OCI-LY7 (cell line): ENCODE measurements at places on chromosomes 3 and 15. TPM values are rescaled to one million over a fixed set of nuclear protein-coding genes. Genes with fewer than 3 reads are reported as not detected.

Gene UBA7
- 14.2 and 14.7 TPM in 2 replicates for total RNA-seq

Gene ARNT2
- total RNA-seq = not detected in 2 replicates

GRCh38 chr3:79551997-79552396 lies 215.8 kb downstream of the ROBO1 start:
- DNase-seq = no peak

GRCh38 chr3:142680710-142681109 lies 43.1 kb upstream of the TRPC1 start:
- no peak for DNase-seq

DNA sequence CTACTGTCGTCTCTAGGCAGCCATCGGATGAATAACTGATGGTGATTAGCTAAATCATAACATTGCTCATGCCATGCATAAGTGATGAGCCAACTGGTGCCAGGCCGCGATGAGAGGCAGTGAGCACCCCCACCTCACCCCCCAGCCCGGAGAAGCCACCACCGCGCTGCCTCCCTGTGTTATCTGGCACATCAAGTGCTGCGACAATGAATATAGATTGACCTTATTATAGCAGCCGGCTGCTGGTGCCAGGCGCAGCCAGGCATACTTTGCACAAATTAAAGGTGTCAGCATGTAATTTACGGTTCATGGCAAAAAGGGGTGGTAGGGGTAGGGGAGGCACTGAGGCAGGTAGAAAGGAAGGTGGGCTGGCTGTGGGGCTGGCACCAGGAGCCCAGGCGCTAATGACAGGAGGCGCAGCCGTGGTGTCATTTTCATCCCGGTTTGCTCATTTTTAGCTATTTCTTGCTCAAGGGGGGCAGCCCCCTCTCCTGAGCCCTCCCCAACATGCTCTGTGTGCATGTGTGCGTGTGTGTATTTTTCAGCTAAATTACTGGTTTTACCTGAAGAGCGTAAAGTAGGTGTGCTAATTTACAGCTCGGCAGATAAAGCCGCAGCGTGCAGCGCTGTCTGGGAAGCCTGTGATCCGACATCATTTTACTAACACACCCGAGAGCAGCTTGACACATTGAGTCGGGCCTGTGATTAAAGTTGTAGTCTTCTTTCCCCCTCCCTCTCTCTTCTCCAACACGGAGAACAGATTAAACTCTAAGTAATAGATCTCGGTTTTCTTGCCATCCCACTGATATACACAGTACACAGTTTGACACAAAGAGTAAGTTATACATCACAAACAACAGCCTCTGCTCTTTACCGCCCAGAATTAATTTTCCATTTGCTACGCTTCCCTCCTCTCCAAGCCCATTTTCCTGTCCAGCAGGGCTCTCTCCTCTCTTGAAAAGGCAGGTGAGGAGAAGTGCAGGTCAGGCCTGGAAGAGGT lies 212.3 kb downstream of the RPLP1 start:
- no peak for DNase-seq

DNA sequence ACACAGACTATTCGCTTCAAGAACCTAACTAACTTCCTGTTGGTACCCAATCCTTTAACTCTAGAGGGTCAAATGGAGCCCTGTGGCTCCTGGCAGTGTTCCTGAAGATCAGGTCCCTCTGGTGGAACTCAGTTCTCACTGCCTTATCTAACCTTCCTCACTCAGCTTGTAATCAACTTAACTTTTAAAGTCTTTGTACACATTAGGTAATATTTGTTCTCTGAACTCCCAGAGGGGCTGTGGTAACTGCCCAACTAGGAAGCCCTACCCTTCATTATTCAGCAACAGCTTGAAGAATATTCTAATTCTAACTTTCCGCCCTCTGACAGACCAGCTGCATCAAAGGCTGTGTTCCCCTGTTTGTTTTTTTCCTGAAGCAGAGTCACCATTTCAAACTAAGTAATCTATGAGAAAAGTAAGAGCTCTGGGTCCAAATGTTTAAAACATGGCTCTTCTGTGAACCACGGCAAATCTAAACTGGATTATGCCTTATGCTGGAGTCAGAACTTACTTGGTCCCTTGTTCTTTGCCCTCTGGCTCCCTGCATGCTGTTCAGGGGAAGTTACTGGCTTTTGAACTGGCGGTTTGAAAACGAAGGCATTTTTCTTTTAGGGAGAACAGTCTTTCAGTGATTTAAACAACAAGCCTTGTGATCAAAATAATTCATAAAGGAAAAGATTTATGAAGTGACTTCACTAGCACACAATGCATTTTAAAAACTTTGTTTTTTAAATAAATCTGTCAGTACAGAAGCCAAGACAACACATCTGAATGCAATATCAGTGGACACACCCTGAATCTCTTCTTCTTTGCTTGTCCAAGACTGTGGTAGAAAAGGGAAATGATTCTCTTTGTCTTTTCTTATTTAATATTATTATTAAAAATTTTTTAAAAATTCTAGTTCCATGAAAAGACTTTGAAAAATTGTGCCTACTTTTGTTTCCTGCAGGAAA lies 365.6 kb downstream of the TIGIT start:
- DNase-seq = no peak
